Heart left ventricle (tissue), 16 donors: ENCODE measurements at places on chromosomes 16 and 17. TPM values are rescaled to one million over a fixed set of nuclear protein-coding genes. Genes with fewer than 3 reads are reported as not detected.

DNA sequence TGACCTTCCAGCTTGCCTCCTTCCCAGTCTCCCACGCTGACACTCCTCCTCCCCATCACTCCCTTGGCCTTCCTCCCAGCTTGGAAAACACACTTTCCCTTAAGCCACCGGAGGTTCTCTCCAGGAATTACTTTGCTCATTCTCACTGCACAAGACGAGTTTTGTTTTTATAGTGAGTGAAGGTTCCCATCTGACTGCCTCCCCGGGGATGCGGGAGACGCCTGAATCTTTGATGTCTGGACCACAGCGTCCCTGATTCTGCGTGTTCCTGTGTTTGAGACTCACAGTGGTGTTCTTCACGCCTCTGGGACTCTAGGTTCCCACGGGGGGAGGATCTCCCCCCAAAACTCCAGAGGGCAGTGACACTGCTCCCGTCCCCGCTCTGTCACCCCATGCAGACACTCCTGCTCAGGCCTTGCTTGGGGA is 2.0 kb downstream of the DNAI2 start:
- H3K4me3 ChIP-seq: no peak overlapping the region
- peak overlapping the region; percentile 65 for H3K27ac ChIP-seq
- H3K27me3 ChIP-seq: peaks cover 8% of the 10 kb centered on the region
- no peaks in the 10 kb centered on the region for H3K36me3 ChIP-seq
- peak; percentile 77 for DNase-seq

The CIBAR2 gene
- not detected for total RNA-seq

The CTRB1 gene
- total RNA-seq: 3.0 TPM

GRCh38 chr16:82379551-82379950 is 209.5 kb upstream of the MPHOSPH6 start:
- DNase-seq: no peak
- no peaks in the 10 kb centered on the region for H3K36me3 ChIP-seq
- no peak overlapping the region for H3K27ac ChIP-seq
- H3K4me3 ChIP-seq: no peak overlapping the region
- H3K27me3 ChIP-seq: no peaks in the 10 kb centered on the region

DNA sequence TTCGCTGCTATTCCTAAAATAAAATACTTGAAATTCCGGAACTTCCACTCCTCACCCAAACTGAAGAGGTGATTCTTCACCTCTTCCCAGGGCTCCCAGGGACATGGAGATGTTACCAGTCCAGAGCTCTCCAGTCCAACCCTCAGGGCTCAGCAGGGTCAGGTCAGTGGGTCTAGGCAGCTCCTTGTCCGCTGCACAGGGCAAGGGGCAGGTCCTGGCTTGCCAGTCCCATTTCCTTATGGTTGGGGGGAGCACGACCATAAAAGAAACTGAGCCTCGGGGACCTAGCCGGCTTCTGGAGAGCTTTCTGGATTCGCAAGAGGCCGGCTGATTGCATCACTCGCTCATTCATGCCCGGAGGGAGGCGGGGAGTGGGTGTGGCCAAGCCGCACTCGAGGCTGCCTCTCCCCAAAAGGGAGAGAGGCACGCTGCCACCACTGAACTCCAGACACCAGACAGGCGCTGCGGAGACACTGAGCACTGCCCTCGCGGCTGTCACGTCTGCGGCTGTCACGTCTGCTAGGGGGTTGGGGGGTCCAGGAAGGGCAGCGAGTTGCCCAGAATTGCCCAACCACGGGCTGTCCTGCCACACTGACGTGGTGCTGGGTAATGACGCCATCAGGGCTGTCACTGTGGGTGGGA is 15.8 kb downstream of the SLC7A5 start:
- no peaks in the 10 kb centered on the region for H3K36me3 ChIP-seq
- peak overlapping the region; percentile 18 for H3K4me3 ChIP-seq
- peak; percentile 96 for DNase-seq
- peaks cover 22% of the 10 kb centered on the region for H3K4me1 ChIP-seq

- no peak overlapping the region for H3K4me3 ChIP-seq
- no peaks in the 10 kb centered on the region for H3K27me3 ChIP-seq
- no peaks in the 10 kb centered on the region for H3K36me3 ChIP-seq
These were observed 3.5 kb downstream of the CANT1 start for GRCh38 chr17:79006046-79006445.

DNA sequence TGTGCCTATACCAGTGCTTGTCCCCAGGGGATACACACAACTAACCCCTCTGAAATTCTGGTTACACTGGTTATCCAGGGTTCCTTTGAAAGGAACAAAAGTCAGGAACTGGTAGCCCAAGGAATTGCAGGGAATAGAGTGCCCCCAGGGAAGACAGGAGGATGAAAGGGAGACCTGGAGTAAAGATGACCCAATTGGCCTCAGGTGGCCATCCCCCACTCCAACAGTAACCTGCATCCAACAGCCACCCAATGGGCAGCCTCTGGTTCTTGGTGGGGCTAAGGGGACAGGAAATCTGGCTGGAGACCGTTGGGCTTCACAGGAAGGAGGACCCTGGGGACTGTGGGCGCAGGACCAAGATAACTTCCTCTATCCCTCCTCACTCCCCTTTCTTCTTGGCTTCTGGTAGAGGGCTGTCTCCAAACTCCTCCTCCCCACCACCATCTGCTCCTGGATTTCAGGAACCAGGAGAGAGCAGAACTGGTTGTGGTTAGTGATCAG is 826 bp upstream of the MPO start:
- DNase-seq: no peak
- peaks cover 6% of the 10 kb centered on the region for H3K27me3 ChIP-seq
- H3K36me3 ChIP-seq: no peaks in the 10 kb centered on the region
- no peak overlapping the region for H3K4me3 ChIP-seq
- no peak overlapping the region for H3K27ac ChIP-seq

GRCh38 chr16:59655031-59655430 is 920.9 kb upstream of the GOT2 start:
- no peak for DNase-seq
- no peak overlapping the region for H3K27ac ChIP-seq
- H3K27me3 ChIP-seq: no peaks in the 10 kb centered on the region
- no peaks in the 10 kb centered on the region for H3K36me3 ChIP-seq

- peaks cover 9% of the 10 kb centered on the region for H3K4me1 ChIP-seq
- H3K27ac ChIP-seq: no peak overlapping the region
- no peaks in the 10 kb centered on the region for H3K36me3 ChIP-seq
- H3K27me3 ChIP-seq: no peaks in the 10 kb centered on the region
These were observed 86.1 kb downstream of the KCNJ12 start for GRCh38 chr17:21462237-21462636.

- H3K27ac ChIP-seq: no peak overlapping the region
- H3K4me1 ChIP-seq: no peaks in the 10 kb centered on the region
- H3K27me3 ChIP-seq: no peaks in the 10 kb centered on the region
- H3K4me3 ChIP-seq: no peak overlapping the region
- no peaks in the 10 kb centered on the region for H3K36me3 ChIP-seq
These were observed 792.3 kb downstream of the CDH8 start for GRCh38 chr16:61243954-61244353.

The RGS9 gene
- total RNA-seq: 1.5 TPM

The MPG gene
- 30.5 TPM for total RNA-seq

- DNase-seq: no peak
- H3K4me3 ChIP-seq: no peak overlapping the region
- no peaks in the 10 kb centered on the region for H3K36me3 ChIP-seq
- H3K27me3 ChIP-seq: no peaks in the 10 kb centered on the region
- H3K27ac ChIP-seq: no peak overlapping the region
These were observed 49.7 kb downstream of the TOX3 start for GRCh38 chr16:52497067-52497816.

DNA sequence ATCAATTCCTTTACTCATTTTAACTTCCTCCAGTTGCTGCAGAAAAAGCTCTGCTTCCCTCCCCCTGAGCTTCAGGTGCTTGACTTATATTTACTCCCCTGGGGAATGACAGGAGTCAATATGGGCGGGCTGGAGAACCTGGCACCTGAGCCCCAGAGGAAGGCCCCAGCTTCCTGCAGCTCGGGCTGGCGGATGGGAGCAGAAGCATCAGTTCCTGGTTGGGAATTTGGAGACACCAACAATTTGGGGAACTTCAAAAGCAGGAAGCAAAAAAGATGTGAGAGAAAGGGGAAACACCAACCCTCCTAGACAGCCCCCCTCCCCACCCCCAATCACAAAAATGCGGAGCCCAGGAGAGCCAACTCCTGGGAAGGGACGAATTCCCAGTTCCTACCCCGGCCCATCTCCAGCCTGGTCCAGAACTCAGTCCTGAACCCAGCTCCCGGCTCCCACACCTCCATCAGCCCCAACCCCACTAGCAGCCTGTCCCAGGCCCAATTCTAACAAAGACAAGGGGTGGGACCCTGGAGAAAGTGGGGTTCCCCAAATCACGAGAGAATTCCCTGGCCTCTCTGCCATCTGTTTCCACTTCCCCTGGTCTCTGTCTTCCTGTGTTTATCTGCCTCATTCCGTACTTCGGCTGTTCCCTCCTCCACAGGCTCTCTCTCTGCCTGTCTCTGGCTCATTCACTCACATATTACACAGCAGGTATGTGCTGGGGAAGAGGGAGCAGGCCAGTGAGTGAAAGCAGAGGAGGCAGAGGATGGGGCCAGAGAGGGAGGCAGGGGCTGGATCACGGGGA is 16.2 kb upstream of the ASGR2 start:
- no peak overlapping the region for H3K27ac ChIP-seq
- H3K4me1 ChIP-seq: peaks cover 40% of the 10 kb centered on the region
- peaks cover 40% of the 10 kb centered on the region for H3K27me3 ChIP-seq

- no peaks in the 10 kb centered on the region for H3K27me3 ChIP-seq
- no peak for DNase-seq
- peaks cover 30% of the 10 kb centered on the region for H3K4me1 ChIP-seq
These were observed at the start of gene MC1R for GRCh38 chr16:89918453-89919347. MC1R (plus strand) TSS chr16:89918862; CDS start chr16:89919259, 397 bp downstream.

DNA sequence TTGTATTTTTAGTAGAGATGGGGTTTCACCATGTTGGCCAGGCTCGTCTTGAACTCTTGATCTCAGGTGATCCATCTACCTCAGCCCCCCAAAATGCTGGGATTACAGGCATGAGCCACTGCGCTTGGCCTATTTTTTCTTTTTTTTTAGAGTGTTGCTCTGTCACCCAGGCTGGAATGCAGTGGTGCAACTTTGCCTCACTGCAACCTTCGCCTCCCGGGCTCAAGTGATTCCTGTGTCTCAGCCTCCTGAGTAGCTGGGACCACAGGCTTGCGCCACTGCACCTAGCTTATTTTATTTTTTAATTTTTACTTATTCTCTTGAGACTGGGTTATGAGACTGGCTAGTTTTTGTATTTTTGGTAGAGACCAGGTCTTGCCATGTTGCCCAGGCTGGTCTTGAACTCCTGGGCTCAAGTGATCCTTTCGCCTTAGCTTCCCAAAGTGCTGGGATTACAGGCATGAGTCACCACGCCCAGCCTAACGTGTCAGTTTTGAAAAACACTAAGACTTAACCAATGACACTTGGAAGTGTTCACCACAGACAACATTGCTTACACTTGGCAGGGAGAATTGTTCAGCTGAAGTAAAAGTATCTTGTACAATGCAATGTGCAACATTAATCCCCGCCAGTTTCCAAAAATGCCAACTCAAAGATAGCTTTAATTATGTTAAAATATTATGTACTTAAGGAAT is 26.9 kb downstream of the ATAD5 start:
- no peaks in the 10 kb centered on the region for H3K36me3 ChIP-seq
- DNase-seq: no peak
- no peak overlapping the region for H3K4me3 ChIP-seq
- no peaks in the 10 kb centered on the region for H3K27me3 ChIP-seq
- no peak overlapping the region for H3K27ac ChIP-seq

DNA sequence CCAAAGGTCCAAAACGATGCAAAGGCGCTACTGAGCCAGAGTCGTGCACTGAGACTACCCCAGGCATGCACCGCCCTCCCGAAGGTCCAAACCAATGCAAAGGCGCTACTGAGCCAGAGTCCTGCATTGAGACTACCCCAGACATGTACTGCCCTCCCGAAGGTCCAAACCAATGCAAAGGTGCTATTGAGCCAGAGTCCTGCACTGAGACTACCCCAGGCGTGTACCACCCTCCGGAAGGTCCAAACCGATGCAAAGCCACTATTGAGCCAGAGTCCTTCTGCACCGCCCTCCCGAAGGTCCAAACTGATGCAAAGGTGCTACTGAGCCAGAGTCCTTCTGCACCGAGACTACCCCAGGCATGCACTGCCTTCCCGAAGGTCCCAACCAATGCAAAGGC is 27.1 kb downstream of the SLC43A2 start:
- DNase-seq: no peak
- H3K27me3 ChIP-seq: no peaks in the 10 kb centered on the region
- H3K4me1 ChIP-seq: no peaks in the 10 kb centered on the region

The SLFN13 gene
- 14.8 TPM for total RNA-seq

GRCh38 chr17:70388326-70388725 is 219.0 kb downstream of the KCNJ2 start:
- H3K36me3 ChIP-seq: no peaks in the 10 kb centered on the region
- H3K27ac ChIP-seq: no peak overlapping the region
- H3K4me1 ChIP-seq: no peaks in the 10 kb centered on the region
- no peaks in the 10 kb centered on the region for H3K27me3 ChIP-seq

The FN3K gene
- total RNA-seq: 68.4 TPM

- H3K27me3 ChIP-seq: no peaks in the 10 kb centered on the region
- H3K4me3 ChIP-seq: no peak overlapping the region
- no peaks in the 10 kb centered on the region for H3K36me3 ChIP-seq
- H3K27ac ChIP-seq: no peak overlapping the region
- no peak for DNase-seq
These were observed 6.1 kb upstream of the EIF4A3 start for GRCh38 chr17:80153004-80153403.

- DNase-seq: no peak
- H3K4me3 ChIP-seq: no peak overlapping the region
- H3K27me3 ChIP-seq: no peaks in the 10 kb centered on the region
- peaks cover 55% of the 10 kb centered on the region for H3K36me3 ChIP-seq
These were observed 25.2 kb downstream of the MIS12 start for GRCh38 chr17:5511401-5512225.

DNA sequence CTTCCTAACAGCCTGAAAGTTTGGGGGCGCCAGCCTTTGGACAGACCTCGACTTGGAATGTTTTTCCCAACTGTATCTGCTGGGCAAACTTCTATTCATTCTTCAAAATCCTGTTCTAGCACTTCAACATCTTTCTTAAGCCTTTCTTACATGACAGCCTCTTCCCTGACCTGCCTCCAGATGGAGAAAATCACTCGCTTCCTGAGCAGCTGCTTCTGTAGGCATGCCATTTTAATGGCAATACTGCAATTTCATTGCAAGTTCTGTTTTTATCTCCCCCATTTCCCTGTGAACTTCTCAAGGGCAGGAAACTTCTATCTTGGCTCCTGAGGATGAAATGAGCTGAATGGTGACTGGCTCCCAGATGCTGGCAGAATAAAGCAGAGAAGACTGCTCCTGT is 128.8 kb upstream of the ASIC2 start:
- H3K27me3 ChIP-seq: no peaks in the 10 kb centered on the region
- no peaks in the 10 kb centered on the region for H3K4me1 ChIP-seq
- H3K4me3 ChIP-seq: no peak overlapping the region
- DNase-seq: no peak
- H3K27ac ChIP-seq: no peak overlapping the region

- no peak overlapping the region for H3K27ac ChIP-seq
- no peak overlapping the region for H3K4me3 ChIP-seq
- peaks cover 8% of the 10 kb centered on the region for H3K27me3 ChIP-seq
- no peaks in the 10 kb centered on the region for H3K4me1 ChIP-seq
- H3K36me3 ChIP-seq: no peaks in the 10 kb centered on the region
- DNase-seq: peak; percentile 60
These were observed 25.5 kb upstream of the CDH1 start for GRCh38 chr16:68711421-68712139.

The CDRT15 gene
- not detected for total RNA-seq
